ENCODE measurements at places on chromosomes 12 and 14.
A peak's percentile ranks its signal among the peaks of the same experiment; 100 is the strongest.

- DNase-seq: no peak
Observed at GRCh38 chr14:82341261-82341810, 807.7 kb upstream of the SEL1L start.

GRCh38 chr14:69652942-69653684 lies 41.7 kb downstream of the SUSD6 start:
- DNase-seq: no peak

DNA sequence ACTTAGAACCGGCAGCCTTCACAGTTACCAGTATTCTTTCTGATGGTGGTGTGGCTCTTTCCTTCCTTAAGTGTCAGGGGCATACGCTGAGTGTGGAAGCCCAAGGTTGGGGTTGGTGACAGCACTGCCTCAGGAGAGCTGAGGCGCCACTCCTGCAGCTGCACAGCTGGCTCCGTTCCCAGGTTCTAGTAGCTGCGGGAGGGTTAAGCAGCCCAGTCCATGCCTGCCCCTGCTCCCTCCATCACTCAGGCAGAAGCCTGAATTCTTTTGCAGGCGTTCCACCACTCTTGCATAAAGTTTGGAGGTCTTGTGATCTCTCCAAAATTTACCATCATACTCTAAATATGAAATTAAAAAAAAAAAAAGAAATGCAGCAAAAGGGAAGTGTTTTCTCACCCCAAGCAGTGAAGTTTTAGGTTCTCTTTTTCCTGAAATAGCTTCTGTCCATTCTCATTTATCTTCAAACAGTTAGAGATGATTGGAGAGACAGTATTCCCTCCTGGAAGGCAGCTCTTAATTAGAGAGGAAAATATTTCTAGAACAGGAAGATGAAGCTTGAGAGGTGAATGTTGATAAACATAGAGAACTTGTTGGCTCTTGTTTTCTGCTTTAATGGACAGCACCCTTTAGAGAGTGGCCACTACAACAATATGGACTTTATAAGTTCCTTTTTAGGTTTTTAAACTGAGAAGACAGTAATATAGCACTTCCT lies 136.1 kb downstream of the FGD4 start:
- no peak for DNase-seq

DNA sequence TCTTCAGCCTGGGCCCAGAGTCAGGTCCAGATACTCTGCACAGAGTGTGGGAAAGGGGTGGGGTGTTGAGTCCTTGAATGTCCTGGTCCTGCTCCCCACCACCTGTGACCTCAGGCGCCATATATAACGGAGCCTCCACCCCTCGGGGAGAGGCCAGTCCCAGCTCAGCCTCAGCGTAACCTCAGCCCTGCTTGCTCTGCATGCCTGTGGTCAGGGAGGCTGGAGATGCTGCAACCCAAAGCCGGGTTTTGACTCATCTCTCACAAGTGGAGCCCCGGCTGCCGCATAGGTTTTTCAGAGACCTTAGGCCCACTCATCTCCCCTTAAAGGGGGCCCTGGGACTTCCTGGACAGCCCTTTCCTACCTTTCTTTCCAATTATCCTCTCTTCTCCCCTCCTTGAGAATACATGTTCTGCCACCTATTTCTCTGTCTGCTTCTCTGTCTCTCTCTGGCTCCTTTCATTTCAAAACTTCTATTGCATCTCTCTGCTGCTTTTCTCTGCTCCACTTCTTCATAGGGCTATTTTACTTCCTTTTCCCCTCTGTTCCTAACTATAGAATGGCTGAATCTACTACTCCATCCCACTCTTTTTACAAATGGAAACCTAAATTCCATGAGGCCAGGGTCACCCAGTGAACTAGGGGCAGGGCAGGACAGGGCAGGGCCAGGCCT lies 1.2 kb downstream of the ITGB7 start:
- peak; percentile 70 for DNase-seq

DNA sequence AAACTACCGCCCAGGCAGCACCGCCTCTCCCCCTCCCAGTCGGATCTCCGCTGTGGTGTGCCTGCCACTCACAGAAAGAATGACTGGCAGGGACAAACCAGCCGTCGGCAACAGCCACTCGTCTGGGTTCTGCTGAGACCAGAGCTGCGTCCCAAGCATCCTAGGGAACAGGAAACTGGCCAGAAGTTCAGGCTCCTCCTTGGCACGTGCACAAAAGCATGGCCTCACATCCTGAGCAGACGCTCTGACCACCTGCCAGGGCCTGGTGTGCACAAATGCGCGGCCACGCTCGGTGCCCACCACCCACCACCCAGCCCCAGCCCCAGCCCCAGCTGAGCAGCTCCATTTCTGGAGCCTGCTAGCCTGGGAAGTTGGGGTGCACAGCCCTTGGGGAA lies 214.8 kb downstream of the DPF3 start:
- no peak for DNase-seq

GRCh38 chr12:52918784-52919183 lies 13.9 kb upstream of the KRT8 start:
- DNase-seq: no peak

DNA sequence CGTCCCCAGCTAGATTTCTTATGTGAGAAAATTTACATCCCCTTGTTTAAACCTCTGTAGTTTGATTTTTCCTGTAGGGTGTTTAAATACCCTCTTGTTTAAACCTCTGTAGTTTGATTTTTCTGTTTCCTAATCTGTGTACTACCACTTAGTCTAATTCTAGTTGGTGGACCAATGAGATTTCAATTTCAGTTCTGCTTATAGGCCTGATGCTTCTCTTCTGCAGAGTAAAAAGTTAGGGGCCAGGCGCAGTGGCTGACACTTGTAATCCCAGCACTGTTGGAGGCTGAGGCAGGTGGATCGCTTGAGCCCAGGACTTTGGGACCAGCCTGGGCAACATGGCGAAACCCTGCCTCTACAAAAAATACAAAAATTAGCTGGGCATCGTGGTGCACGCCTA lies 11.5 kb downstream of the UBC start:
- no peak for DNase-seq

- no peak for DNase-seq
Observed at GRCh38 chr12:67541625-67541991, 106.9 kb upstream of the DYRK2 start.

- DNase-seq: no peak
Observed at GRCh38 chr12:90216020-90216552, 507.4 kb upstream of the ATP2B1 start.

- no peak for DNase-seq
Observed at GRCh38 chr12:6569312-6569711, 1.2 kb upstream of the NOP2 start.

- no peak for DNase-seq
Observed at GRCh38 chr12:9831720-9832119, 4.4 kb downstream of the KLRF1 start.

DNA sequence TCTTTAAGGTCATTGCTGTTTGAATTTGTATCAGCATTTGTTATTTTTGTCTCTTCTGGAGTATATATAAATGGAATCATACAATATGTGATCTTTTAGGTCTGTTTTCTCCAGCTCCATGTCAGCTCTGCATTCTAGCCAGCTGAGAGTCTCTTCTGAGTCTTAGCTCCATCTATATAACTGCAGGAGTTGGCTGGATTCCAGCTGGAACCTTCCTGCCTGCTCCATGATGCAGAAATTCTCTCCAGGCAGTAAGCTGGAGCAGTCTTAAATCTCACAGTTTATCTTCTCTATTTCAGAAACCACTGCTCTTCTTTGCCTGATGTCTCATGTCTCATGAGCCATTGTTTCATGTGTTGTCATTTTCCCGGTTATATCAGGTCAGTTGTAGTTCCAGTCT lies 827.6 kb downstream of the NRXN3 start:
- peak; percentile 68 for DNase-seq

DNA sequence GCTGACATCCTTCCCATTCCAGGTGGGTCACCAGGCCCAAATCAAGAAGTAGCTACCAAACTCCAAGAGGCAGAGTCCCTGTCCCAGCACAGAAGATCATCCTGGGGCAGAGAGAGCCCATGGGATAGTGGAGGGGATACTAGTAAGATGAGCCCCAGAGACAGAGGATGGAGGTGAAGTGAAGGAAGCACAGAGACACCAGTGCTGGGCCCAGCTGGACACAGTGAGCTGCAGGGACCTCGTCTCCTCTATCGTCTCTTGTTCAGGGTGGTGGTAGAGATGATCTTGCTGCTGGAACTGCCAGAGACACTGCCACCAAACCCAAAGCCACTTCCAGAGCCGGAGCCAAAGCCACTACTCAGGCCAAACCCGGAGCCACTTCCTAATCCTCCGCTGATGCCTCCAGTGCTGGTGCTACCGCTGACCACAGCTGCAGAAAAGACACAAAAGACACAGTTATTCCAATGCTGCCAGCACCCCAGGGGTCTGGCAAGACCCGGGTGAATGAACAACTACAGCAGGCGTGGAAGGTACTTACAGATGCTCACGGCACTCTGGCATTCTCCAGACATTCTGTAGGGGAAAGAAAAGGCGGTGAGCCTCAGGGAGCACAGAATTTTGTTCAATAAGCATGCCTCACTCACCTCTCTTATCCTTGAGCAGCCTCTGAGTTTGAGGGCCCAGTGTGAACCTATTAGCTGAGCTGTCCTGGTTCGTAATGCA lies 6.9 kb downstream of the KRT4 start:
- no peak for DNase-seq

GRCh38 chr14:42228611-42229010 lies 621.9 kb downstream of the LRFN5 start:
- no peak for DNase-seq

- DNase-seq: no peak
Observed at GRCh38 chr12:118777504-118777903, 203.8 kb upstream of the SRRM4 start.

DNA sequence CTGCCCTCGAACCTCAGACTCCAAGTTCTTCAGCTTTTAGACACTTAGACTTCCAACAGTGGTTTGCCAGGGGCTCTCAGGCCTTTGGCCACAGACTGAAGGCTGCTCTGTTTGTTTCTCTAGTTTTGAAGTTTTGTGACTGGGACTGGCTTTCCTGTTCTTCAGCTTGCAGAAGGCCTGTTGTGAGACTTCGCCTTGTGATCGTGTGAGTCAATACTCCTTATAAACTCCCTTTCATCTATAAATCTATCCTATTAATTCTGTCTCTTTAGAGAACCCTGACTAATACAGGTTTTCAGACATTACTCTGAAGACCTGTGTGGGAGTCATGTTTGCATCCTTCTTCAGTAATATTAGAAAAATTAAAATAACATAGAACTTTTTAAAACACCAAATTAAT lies 289.1 kb downstream of the RMST start:
- no peak for DNase-seq

DNA sequence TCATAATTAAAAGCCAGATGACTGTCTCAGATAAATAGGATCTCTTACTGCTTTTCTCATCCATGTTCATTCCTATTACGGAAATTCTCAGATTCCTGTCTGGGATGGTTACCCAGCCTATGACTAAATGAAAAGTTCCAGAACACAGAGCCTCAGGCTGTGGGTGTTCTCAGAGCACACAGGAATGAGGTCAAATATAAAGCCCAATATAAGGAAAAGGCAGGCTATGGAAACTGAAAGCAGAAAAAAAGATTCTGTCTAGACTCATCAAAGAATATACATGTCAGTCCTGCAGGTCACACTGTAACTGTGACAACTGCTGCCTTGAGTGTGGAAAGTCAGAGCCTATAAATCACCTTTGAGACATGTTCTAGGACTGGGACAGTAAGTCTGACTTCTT lies 64.3 kb downstream of the DCAF5 start:
- DNase-seq: no peak

DNA sequence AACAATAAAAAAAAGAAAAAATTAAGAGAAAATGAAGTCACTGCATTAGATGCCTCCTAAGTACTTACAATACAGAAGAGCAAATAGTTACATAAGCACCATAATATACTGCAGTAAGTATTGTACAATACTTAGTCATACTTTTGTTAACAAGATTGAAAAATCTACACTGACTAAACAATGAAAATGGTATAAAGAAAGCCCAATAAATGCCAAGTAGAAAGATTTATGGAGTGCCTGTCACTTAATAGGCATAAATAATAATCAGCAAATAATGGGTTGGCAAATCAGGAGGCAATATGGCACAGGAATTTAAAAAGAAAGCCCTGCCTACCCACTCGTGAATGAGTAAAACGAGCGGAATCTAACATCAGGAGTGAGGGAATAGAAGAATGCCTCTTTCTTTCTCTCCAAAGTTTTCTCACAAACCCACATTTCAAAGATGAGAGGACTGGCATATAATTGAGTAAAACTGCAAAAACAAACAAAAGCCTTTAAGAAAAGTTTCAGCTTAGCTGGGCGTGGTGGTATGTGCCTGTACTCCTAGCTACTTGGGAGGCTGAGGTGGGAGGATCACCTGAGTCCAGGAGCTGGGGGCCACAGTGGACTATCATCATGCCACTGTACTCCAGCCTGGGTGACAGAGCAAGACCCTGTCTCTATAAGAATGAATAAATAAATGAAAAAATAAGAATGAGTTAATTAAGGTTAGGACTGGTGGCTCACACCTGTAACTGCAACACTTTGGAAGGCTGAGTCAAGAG lies 36.1 kb downstream of the CRY1 start:
- no peak for DNase-seq

- peak; percentile 94 for DNase-seq
Observed at GRCh38 chr12:116455540-116456329, 103.4 kb upstream of the MAP1LC3B2 start.

- DNase-seq: no peak
Observed at GRCh38 chr12:71639341-71639760, 24.3 kb downstream of the ZFC3H1 start.

DNA sequence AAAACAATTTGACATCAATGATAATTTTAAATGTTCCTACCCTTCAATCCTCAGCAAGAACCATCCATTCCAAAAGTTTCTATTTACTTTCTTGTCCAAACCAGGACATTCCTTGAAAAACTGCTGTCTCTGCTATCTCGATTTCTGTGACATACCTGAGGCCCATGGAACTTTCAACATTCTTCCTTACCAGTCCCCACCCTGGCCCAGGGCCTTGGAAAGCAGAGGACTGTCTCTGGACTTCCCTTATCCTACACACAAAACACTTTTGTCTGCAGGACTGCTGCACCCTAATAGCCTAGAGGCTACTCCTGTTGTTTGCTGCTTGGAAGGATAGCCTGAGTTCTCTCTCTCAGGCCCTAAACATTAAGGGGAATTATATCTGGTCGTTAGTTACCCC lies 151.8 kb upstream of the DHRS4 start:
- DNase-seq: no peak

DNA sequence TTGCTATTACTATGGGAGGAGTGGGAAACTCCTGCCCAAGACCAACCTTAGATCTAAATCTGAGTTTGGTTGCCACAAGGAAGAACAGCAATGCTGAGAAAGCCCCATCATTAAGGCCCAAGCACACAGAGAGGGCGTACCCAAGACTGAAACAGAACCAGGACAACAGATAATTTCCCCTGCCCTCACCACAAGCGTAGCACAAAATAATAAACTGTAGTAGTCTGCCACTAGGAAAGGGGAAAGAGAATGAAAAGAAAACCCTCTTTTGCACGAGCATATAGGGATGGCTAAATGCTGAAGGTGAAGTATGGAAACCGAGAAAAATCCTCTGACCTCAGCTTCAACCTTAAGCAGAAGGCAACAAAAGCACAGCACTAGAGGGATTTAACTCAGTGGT lies 76.5 kb upstream of the DHRS4 start:
- no peak for DNase-seq

GRCh38 chr12:130981074-130981742 lies 27.5 kb downstream of the ADGRD1 start:
- DNase-seq: no peak

- DNase-seq: no peak
Observed at GRCh38 chr12:119678459-119678858, 10.5 kb downstream of the PRKAB1 start.
